Aorta (tissue), 5 donors: ENCODE measurements at places on chromosomes 11 and 22. TPM values are rescaled to one million over a fixed set of nuclear protein-coding genes. Genes with fewer than 3 reads are reported as not detected.
A peak's percentile ranks its signal among the peaks of the same experiment; 100 is the strongest.

DNA sequence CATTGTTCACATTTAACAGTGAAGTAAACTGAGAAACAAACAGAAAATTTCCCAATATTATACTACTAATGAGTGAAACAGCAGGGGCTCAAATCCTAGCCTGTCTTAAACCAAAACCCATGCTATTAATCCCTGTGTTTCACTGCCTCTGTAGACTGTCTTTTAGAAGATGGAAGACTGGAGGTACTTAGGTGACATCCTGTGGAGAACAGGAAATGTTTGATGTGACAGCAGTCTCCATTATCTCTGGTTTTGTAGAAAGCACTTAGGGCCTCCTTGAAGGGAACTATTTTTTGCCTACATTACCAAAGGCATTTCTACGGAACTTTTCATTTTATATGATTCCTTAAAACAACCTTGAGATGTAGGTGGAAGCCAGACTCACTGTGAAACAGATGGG is 288.1 kb upstream of the SORL1-AS1 start:
- no peak for DNase-seq

DNA sequence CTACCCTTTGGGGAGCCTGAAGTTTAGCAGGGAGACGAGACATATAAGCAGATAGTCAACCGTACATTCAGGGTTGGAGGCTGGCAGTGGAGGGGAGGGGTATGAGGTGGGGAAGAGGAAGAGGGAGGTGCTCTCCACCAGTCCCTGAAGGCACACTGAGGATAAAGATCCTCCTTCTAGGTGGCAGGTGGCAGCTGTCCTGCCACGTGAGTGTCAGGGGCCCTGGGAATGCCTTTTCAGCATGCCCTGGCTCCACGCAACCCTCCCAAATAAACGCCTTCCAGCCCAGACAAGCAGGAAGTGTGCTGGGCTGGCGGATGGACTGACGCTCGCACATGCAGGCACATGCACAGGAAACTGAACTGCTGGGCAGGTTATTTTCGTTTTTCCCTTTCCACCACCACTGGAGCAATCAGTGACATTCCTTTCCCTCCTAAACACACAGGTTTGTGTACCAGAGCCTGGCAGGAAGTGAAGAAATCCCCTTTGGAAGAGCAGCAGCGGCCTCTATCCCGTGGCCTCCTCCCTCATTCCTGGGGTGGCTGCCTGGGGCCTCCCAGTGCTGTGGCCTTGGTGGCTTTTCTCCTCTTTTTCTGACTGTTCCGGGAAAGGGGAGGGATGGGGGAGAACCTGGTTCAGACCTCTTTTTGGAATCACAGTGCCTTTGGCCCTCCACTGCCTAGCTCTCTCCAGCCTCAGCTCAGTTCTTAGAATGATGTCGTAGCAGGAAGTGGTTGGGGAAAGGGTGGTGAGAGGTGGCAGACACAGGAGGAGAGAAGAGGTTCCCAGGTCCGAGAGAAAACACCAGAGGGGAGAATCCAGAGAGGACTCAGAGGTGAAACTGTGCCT is 157.0 kb upstream of the TIMP3 start:
- DNase-seq: peak; percentile 79

- no peak for DNase-seq
Measured at GRCh38 chr22:40116496-40117200, 61.1 kb upstream of the TNRC6B start.

SCGB1C1 gene
- not detected for total RNA-seq

ME3 gene
- 29.4 TPM for total RNA-seq

ROBO4 gene
- 41.9 TPM for total RNA-seq

PDE2A gene
- 53.7 TPM for total RNA-seq

SPON1 gene
- 36.9 TPM for total RNA-seq
